ENCODE measurements at places on chromosomes 4 and X. TPM values are rescaled to one million over a fixed set of nuclear protein-coding genes. Genes with fewer than 3 reads are reported as not detected.

- DNase-seq, result no peak
These were observed 13.0 kb upstream of the SLC16A2 start for GRCh38 chrX:74408304-74408703.

GRCh38 chr4:48602763-48603162, 112.7 kb downstream of the ZAR1 start:
- no peak for DNase-seq

GRCh38 chr4:152052451-152053057, 291.7 kb upstream of the GATB start:
- DNase-seq, result no peak

Gene GLRA3
- total RNA-seq, result not detected

- DNase-seq, result no peak
These were observed 59.6 kb downstream of the UGT8 start for GRCh38 chr4:114658179-114658578.

Gene KIT
- 2.0 TPM for total RNA-seq

- no peak for DNase-seq
These were observed 83.1 kb downstream of the FAM53A start for GRCh38 chr4:1600811-1601532.

- DNase-seq, result no peak
These were observed 19.7 kb downstream of the FABP2 start for GRCh38 chr4:119302073-119302832.

GRCh38 chr4:182155806-182156205, 87.4 kb upstream of the TENM3 start:
- no peak for DNase-seq

DNA sequence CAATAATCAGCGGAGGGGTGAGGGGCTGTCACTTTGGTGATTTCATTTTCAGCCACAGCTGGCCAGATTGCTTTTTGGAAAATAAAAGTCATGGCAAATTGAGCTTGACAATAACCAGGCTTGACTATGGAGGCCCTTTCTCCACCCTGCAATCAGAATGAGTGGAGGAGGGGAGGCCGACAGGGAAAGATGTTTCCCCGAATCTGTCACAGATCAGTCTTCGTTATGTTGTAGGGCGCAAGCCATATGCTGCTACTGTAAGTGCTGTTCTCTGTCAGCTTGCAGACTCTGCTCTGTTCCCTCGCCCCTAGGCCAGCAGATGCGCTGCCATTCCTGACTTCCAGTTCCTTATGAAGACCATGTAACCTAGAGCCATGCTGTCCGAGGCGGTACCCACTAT, 114.1 kb downstream of the MGST2 start:
- no peak for DNase-seq

DNA sequence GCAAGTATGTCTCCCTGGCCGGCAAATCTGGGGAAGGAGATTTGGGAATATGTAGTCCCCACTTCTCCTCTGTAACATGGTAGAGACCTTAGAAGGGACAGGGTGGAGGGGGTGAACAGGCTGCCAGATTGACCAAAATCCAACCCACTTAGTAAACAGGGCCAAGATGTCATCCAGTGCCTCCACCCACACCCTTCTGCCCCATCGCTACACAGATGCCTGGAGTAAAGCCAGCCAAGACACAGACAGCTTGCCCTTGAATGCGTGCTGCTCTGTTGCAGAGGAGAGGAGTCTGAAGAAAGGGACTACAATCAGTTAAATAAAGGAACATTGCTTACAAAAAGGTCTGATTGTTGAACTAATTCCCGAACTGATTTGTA, 160.1 kb upstream of the LDB2 start:
- DNase-seq, result no peak

GRCh38 chr4:8188085-8188484, 11.0 kb upstream of the SH3TC1 start:
- DNase-seq, result no peak

- no peak for DNase-seq
These were observed 55.0 kb downstream of the TXK start for GRCh38 chr4:48078862-48079655.

DNA sequence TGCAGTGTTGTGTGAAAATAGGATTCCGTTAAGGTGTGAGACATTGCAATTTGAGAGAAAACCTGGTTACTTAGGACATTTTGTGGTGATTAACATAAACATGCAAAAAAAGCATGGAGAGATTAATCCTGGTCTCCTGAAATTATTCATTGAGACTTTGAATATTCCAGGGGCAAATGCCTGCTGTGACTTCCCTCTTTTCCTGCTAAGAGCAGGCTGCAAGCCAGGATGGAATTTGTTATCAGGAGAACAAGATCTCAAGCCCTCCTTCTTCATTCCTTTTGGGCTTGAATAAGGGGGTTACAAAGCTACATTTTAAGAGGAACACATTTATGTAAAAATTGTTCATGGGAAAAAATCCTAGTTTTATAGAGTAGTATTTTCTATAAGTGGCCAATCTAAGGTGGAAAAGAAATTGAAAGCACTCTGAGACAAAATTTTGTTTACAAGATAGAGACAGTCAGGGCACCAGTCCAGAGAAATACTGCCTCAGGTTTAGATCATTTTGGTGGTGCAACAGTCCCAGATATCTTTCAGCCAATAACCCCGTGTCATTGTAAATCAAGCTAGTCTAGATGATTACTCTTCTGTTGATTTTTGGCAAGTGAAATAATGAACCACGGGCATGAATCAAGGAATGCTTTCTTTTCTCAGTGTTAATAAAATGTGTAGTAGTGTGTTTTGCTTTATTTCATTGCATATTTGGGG, 1528.3 kb upstream of the AGA start:
- DNase-seq, result no peak

DNA sequence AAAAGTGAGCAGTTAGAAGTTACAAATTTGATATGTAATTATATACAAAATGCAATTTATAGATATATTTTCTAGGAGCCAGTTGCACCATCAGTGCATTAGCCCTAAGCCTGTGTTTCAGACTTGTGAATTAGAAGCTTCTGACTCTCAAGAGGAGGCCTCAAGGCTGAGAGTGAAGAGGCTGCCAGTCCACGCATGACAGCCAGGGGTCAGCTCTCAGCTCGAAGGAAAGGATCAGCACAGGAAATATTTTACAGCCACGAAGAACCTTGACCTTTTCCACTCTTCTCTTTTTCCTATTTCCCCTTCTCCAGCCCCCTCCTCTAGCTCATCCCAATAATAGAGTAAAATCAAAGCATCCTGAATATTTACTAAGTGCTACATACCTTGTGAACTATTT, 642.4 kb downstream of the TRIML1 start:
- no peak for DNase-seq

Data from natural killer cell (primary cell).